ENCODE measurements at places on chromosomes 1 and 21.

GRCh38 chr1:25661043-25661815 is 44.6 kb downstream of the MAN1C1 start:
- no peak for DNase-seq

DNA sequence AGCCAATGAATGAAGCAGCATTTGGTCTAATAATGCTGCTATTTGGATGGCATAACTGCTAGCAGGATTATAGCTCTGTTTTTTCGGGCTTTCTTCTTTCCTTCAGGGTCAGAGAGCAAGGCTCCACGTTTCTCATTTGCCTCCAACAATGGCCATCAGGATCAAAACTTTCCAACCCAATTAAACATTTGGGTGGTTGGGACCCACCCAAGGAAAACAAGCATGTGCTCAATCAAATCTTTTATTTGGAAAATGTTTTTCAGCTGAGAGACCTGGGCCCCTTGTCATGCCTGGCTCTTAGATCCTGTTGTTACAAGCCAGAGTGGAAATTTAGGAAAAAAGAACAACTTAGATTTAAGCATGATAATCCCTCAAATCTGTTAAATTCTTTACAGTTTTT is 373.1 kb upstream of the USP24 start:
- DNase-seq: no peak

DNA sequence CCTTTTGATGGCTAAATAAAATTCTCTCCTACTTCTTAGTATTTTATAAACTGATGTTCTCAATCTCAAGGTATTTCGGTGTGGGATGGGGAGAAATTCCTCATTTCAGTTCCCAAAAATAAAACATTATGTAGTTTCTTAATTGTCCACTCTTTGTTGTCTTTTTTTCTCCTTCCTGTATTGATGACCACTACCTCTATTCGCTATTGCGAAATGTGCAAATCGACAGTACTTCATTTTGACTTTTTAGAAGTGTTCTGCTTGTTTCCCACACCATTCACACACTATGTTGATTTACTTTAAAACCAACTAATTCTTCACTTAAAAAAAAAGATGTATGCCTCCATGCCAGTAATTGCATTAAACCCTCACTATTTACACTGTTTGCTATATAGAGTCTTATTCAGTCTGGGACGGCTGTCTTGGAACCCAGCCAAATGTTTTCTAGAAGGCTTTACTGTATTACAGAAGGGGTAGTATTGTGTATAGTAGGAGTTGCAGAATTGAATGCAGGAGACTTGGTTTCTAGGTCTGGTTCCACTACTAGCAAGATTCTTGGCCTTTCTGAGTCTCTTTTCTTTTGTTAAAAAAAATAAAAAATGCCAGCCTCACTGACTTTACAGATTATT is 5.6 kb downstream of the RNF2 start:
- no peak for DNase-seq

DNA sequence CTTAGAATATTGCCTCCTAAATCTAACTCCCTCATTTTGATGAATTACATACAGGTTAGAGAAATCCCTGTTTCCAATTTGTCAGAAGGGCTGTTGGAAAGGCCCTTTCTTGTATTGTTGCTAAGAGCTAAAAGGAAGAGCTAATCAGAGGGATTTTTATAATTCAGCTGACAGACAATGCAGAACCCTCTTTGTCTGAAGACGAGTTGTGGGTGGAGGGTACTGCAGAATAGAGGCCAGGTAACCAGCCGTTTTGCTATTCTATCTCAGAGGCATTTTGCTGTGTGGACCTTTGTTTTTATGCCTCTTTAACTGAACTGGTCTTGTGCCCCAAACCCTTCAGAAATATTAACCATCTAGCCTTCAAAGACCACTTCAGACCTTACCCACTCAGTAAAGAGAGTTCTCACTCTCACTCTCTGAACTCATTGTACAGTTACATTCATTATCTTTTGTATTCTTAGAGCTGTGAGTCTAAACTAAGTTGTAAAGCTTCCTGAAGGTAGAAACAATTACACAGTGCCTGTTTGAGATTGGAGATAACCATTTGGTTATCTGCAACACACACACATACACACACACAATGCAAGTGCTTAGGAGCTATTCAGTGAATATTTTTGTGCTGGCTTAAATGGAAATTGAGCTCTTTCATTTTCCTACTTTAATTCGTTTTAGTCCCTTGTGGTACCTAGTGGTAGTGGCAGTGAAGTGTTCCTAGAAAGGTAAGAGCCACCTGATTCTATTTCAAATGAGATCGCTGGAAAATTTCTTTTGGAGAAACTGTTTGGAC is 19.7 kb downstream of the KPNA6 start:
- no peak for DNase-seq
